Caco-2 (cell line): ENCODE measurements at places on chromosomes 1 and 21.

DNA sequence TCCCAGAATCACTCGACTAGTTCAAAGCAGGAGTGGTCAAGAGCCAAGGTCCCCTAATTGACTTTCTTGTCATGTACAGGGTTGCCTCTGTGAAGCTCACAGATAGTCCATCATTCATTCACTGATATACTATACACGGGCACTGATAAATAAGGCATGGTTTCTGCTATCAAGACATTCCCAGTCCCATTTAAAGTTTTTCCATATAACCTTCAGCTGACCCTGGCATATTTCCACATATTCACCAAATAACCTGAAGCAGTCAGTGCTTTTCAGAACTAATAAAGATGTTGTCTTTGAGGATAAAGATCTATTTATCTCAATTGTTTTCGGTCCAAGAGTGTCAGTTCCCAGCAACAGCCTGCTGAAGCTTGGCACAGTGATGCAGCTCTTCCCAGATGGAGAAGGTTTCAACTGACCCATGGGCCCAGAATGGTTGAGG, 173.4 kb downstream of the ZZZ3 start:
- DNase-seq = no peak
- H3K4me1 ChIP-seq = no peaks in the 10 kb centered on the region
- H3K36me3 ChIP-seq = no peaks in the 10 kb centered on the region
- H3K27ac ChIP-seq = no peak overlapping the region

DNA sequence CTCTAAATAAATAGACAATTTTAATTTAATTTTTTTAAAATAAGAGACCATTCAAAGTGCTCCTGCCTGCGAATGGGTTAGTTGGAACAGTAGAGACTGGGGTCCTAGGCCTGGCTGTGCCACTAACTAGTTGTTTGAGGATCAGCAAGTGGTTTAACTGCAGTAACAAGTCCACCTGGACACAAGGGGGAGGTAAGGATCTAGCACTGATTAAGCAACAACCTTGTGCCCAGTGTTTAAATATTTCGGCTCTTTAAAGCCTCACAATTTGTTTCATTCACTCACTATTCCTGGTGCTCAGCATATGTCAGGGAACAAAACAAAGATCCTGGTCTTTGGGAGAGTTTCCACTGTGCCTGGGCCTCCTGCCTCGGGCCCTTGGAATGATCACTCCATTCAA, 1.6 kb upstream of the AGT start:
- H3K36me3 ChIP-seq = no peaks in the 10 kb centered on the region
- H3K27me3 ChIP-seq = no peaks in the 10 kb centered on the region
- H3K27ac ChIP-seq = no peak overlapping the region
- H3K4me3 ChIP-seq = no peak overlapping the region
- no peak for DNase-seq

DNA sequence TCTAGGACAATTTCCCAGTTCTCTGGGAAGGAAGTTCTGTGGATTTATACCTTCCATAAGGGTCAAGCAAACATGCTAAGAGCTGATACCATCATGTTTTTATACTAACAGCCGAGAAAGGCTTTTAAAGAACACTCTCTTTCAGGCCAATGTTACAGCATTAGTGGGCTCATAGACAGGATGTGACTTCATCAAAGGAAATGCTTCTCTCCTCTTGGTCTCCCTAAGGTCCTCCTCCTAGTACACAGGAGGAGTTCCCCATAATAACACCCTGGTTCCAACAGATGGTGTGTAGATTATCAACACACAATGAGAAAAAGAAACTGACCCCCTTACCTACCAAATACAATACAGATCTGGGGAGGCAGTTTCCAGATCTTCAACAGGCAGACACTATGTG, 26.7 kb upstream of the GLIS1 start:
- no peaks in the 10 kb centered on the region for H3K27me3 ChIP-seq
- no peak overlapping the region for H3K27ac ChIP-seq
- no peaks in the 10 kb centered on the region for H3K4me1 ChIP-seq
- H3K4me3 ChIP-seq = no peak overlapping the region
- no peaks in the 10 kb centered on the region for H3K36me3 ChIP-seq
- no peak for DNase-seq

DNA sequence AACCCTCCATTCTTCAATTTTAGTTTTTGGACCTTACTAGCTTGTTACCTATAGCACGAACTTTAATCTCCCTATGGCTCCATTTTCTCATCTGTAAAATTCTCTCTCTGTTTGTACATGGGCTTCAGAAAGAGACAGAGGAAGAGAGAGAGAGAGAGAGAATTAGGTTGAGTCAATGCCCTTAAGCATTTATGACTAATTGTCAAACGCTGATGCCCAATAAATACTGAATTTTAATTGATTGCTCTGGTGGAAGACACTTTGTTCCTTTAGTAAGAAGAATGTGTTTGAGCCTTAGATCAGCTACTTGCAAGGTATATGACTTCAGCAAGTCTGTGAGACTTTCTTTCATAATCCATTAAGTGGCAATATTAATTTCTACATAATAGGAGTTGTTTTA, 743.1 kb upstream of the ADGRL4 start:
- no peaks in the 10 kb centered on the region for H3K36me3 ChIP-seq
- no peaks in the 10 kb centered on the region for H3K27me3 ChIP-seq
- H3K27ac ChIP-seq = no peak overlapping the region
- no peak overlapping the region for H3K4me3 ChIP-seq

GRCh38 chr1:31781756-31782371, 17.7 kb upstream of the ADGRB2 start:
- H3K27ac ChIP-seq = no peak overlapping the region
- DNase-seq = no peak

GRCh38 chr1:215651867-215652266, 84.8 kb downstream of the KCTD3 start:
- no peaks in the 10 kb centered on the region for H3K27me3 ChIP-seq
- DNase-seq = no peak
- no peak overlapping the region for H3K27ac ChIP-seq
- H3K4me3 ChIP-seq = no peak overlapping the region

DNA sequence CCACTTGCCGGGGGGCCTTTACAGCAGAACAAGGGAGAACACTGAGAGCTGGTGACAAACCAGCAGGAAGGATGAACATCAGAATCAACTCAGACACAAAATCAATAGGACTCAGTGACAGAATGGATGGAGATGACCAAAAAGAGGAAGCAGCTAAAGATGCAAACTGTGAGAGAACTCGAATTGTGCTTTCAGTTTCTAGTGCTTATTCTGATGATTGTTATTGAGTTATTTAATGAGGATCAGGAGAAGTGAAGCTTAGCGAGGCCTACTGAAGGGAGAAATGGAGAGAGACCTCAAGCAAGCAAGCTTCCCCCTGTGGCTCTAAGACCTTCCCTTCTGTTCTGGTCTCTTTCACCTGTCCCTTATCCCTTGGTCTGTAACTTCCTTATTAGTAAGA, 30.3 kb upstream of the TMEM125 start:
- no peak for DNase-seq
- H3K27ac ChIP-seq = no peak overlapping the region
- H3K4me3 ChIP-seq = no peak overlapping the region
- H3K27me3 ChIP-seq = no peaks in the 10 kb centered on the region
- no peaks in the 10 kb centered on the region for H3K36me3 ChIP-seq

- peak overlapping the region; percentile 64 for H3K27ac ChIP-seq
- H3K4me3 ChIP-seq = peak overlapping the region; percentile 36
- DNase-seq = peak; percentile 30
- H3K4me1 ChIP-seq = no peaks in the 10 kb centered on the region
Observed at GRCh38 chr1:87335175-87335884, 6.7 kb downstream of the LMO4 start.

DNA sequence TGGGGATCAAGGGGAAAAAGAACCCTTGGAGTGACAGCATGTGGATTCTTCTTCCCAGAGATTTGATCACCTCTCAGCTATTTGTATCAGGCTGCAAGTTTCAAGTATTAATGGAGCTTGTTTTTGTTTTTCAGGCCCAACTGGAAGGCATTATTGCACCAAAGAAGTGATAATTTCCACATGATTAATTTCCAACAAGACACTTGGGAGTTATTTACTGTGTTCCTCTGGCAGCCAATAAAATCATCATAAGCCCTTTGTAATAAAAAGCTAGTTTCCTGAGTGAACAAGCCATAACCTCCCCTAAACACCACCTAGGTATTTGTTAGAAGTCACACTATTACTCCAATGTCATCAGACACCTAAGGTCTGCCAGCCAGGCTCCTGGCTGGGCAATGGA, 8.2 kb downstream of the DNALI1 start:
- peaks cover 17% of the 10 kb centered on the region for H3K4me1 ChIP-seq
- no peak for DNase-seq
- H3K4me3 ChIP-seq = no peak overlapping the region
- no peaks in the 10 kb centered on the region for H3K36me3 ChIP-seq
- no peak overlapping the region for H3K27ac ChIP-seq

GRCh38 chr1:111906816-111907215, 82.7 kb downstream of the KCND3 start:
- H3K4me1 ChIP-seq = no peaks in the 10 kb centered on the region
- H3K27me3 ChIP-seq = no peaks in the 10 kb centered on the region
- H3K4me3 ChIP-seq = no peak overlapping the region
- DNase-seq = no peak
- no peaks in the 10 kb centered on the region for H3K36me3 ChIP-seq

- DNase-seq = no peak
- no peaks in the 10 kb centered on the region for H3K4me1 ChIP-seq
- H3K27me3 ChIP-seq = no peaks in the 10 kb centered on the region
- H3K36me3 ChIP-seq = peaks cover 3% of the 10 kb centered on the region; the same call in 1 of the 2 replicates
- no peak overlapping the region for H3K27ac ChIP-seq
Observed at GRCh38 chr1:245832771-245833527, 674.1 kb downstream of the SMYD3 start.

- H3K27me3 ChIP-seq = no peaks in the 10 kb centered on the region
- DNase-seq = no peak
- H3K36me3 ChIP-seq = no peaks in the 10 kb centered on the region
- no peak overlapping the region for H3K27ac ChIP-seq
- H3K4me1 ChIP-seq = no peaks in the 10 kb centered on the region
Observed at GRCh38 chr1:42518908-42519307, 55.8 kb downstream of the CCDC30 start.

- H3K27me3 ChIP-seq = no peaks in the 10 kb centered on the region
- no peak for DNase-seq
- no peak overlapping the region for H3K27ac ChIP-seq
Observed at GRCh38 chr1:192053531-192053971, 104.7 kb upstream of the RGS18 start.

GRCh38 chr1:2344744-2345296, 46.5 kb downstream of the MORN1 start:
- H3K27me3 ChIP-seq = no peaks in the 10 kb centered on the region
- DNase-seq = no peak
- no peaks in the 10 kb centered on the region for H3K36me3 ChIP-seq
- no peak overlapping the region for H3K27ac ChIP-seq

- no peak overlapping the region for H3K27ac ChIP-seq
- H3K36me3 ChIP-seq = no peaks in the 10 kb centered on the region
- H3K4me3 ChIP-seq = no peak overlapping the region
- no peak for DNase-seq
- H3K4me1 ChIP-seq = peaks cover 32% of the 10 kb centered on the region
Observed at GRCh38 chr1:205446828-205447227, 9.0 kb downstream of the BLACAT1 start.

DNA sequence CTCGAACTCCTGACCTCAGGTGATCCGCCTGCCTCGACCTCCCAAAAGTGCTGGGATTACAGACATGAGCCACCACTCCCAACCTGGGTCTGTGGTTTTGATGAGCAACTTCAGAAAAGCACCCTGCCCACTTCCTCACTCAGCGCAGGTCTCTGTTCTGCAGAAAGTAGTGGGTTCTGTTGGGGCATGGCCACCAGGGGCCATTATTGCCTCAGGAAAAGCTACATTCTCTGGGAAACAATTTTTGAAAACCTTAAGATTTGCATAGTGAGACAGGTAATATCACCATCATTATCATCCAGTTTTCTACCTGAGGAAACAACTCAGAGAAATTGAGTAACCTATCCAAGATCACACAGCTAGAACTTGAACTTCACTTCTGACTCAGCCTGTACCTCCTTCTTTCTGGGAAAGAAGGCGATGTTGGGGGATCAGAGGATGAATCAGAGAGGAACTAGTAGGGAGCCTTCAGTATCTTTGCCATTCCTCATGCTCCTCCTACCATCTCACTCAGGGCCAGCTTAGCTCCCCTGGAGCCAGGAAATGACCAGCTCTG, 7.1 kb upstream of the NES start:
- no peaks in the 10 kb centered on the region for H3K4me1 ChIP-seq
- no peaks in the 10 kb centered on the region for H3K36me3 ChIP-seq
- DNase-seq = no peak
- no peaks in the 10 kb centered on the region for H3K27me3 ChIP-seq
- H3K4me3 ChIP-seq = no peak overlapping the region
- no peak overlapping the region for H3K27ac ChIP-seq

GRCh38 chr1:219058891-219059820, 114.5 kb upstream of the LYPLAL1 start:
- DNase-seq = no peak
- H3K4me1 ChIP-seq = no peaks in the 10 kb centered on the region
- H3K27me3 ChIP-seq = no peaks in the 10 kb centered on the region
- H3K36me3 ChIP-seq = no peaks in the 10 kb centered on the region
